Activated CD4-positive, alpha-beta T cell treated with anti-CD3 and anti-CD28 coated beads, Interleukin-2, amount 50 U/mL, for 24 hours (primary cell): ENCODE measurements at places on chromosomes 2 and 18.
A peak's percentile ranks its signal among the peaks of the same experiment; 100 is the strongest.

DNA sequence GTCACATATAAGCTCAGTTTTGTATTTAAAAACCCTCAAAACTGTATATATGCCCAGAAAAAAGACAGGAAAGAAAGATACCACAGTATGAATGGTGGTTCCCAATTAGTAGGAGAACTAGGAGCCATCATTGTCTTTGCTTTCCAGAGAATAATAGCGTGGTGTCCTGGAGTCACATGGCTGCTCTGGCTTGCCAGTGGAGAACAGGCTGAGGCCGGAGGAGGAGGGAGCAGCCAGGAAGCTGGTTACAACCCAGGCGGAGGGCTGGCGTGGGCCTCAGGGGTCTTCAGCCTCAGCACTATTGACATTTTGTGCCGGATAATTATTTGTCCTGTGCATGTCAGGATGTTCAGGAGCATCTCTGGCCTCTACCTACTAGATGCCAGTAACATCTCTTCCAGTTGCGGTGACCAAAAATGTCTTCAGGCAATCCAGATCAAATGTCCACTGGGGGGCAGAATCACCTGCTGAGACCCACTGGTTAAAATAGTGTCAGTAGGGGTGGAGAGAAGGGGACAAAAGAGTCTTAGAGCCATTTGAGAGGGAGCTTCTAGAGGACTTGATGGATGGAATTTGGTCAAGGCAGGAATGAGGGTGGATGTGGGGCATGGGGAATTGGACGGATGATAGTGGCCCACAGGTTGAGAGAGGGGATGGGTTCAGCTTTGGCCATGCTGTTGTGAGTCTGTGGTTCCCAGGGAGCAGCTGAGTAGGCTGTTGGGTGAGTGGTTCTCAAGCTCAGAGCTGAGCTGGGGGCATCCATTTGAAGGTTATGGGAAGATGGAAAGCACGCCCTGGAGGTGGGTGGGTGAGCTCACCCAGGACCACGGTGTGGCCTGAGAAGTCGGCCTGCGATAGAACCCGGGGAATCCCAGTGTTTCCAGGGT lies 144.9 kb downstream of the AGAP1 start:
- DNase-seq, result no peak

- DNase-seq, result no peak
Observed at GRCh38 chr18:33923980-33924379, 300.7 kb downstream of the NOL4 start.

DNA sequence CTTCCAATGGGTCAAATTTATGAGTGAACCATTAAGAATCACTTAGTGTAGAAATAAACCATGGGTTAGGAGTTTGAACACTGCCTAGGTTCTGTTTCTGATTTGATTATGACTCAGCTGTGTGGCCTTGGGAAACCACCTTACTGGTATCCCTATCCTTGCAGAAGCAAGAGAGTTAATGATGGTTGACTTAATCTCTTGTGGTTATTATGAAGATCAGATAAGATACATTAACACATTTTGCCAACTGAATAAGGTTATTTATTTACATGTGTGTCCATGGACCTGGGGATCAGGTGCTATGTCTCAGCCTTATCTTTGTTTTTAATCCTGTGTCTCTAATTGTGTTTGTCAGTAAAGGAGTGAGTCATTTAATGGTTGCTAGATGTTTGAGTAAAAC lies 5.4 kb upstream of the KCNJ13 start:
- peak; percentile 47 for DNase-seq

DNA sequence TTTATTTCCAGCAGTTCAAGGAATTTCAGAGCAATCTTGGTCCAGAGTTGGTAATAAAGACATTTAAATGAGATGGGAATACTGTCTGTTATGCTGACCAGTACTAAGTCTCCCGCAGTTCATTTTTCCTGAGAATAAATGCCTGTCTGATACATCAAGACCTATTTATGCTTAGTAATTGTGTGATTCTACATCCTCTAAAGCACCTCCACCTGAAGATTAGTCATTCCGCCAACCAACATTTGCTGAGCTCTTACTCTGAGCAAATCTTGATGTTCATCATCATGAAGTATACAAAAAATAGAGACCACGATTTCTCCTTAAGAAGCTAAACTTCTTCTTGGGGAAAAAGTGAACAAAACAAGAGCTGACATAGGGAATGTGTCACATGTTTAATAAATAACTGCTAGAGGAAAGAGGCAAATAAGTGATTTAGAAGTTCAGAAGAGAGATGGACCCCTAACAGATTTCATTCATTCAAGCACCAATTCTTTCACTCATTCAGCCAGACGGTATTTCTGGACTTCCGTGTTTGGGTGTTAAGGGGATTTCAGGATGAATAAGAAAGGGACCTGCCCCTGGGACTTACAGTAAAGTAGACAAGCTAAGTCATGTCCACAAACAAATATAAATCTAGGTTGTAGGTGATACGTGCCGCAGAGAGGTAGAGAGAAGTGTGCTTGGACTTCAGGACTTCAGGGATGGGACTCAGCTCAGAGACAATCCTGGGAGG lies 34.2 kb upstream of the PPP4R1 start:
- DNase-seq, result no peak

DNA sequence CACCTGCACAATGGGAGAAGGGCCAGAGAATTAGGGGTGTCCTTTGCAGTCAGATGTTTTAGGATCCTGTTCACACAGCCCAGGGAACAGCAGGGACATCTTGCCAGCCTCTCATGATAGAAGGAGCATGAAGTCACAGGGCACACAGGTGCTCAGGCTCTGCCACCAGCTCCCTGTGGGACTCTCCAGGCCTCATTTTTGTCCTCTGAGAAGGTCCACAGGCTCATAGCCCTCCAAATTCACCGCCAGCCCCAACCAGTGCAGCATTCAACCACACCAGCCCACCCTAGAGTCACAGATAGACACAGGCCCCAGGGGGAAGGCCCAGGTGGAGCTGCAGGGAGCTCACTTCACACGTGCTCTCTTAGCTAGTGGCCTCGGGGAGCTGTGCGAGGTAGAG lies 391.7 kb downstream of the TNS1 start:
- no peak for DNase-seq

GRCh38 chr2:230908092-230908594 lies 16.9 kb downstream of the GPR55 start:
- DNase-seq, result no peak

DNA sequence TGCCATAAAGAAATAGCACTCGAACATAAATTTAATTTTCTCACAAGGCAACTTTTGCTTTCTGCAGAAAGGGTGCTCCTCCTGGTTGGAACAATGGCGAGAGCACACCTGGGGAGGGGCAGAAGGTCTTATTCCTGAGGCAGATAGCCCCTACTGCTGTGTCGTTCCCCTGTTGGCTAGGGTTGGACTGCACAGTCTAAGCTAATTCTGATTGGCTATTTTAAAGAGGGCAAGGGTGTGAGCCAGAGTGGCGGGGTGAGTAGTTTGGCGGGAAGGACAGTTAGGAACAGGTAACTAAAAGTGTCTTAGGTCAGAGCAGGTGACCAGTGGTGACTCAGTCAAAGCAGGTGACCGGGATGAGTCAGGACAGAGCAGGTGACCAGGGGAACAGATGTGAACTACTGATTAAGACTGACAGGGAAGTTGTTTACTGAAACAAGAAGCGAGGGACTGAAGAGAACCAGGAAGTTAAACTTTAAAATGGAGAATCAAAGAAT lies 49.7 kb upstream of the AGAP1 start:
- DNase-seq, result no peak

DNA sequence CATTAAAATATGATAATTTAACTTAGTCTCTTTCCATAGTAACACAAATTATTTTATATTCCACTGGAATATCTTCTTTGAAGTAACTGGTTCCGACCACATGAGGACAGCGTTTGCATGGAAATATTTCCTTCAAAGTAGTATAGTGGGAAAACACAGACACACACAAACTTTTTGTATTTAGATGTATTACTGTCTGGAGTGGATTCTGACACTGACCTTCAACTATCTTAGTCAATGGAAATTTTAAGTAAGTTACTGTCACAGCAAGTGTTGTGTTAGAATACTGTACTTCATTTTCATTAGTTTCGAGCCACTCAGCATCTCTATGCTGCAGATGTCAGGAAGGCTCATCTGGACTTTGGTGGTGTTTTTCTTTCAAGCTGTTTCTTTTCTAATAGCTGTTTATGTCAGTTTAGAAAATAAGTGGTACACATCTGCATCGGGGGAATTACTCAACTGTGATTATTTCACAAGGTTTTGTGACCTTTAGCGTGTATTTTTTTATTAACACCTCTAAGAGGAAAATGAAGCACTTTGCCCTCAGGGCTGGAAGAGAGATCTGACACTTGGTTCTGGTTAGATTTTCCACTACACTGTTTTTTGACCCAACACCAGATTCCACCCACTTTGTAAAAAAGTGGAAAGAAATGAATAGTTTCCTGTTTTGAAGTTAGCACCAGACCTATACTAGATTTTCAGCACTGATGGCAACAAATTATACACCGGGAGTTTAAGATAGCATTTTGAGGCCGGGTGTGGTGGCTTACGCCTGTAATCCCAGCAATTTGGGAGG lies 18.9 kb upstream of the THOC1 start:
- DNase-seq, result no peak

GRCh38 chr2:238942080-238942725 lies 94.3 kb downstream of the TWIST2 start:
- DNase-seq, result no peak

GRCh38 chr2:201779901-201780673 lies 646 bp downstream of the ALS2 start:
- DNase-seq, result no peak

DNA sequence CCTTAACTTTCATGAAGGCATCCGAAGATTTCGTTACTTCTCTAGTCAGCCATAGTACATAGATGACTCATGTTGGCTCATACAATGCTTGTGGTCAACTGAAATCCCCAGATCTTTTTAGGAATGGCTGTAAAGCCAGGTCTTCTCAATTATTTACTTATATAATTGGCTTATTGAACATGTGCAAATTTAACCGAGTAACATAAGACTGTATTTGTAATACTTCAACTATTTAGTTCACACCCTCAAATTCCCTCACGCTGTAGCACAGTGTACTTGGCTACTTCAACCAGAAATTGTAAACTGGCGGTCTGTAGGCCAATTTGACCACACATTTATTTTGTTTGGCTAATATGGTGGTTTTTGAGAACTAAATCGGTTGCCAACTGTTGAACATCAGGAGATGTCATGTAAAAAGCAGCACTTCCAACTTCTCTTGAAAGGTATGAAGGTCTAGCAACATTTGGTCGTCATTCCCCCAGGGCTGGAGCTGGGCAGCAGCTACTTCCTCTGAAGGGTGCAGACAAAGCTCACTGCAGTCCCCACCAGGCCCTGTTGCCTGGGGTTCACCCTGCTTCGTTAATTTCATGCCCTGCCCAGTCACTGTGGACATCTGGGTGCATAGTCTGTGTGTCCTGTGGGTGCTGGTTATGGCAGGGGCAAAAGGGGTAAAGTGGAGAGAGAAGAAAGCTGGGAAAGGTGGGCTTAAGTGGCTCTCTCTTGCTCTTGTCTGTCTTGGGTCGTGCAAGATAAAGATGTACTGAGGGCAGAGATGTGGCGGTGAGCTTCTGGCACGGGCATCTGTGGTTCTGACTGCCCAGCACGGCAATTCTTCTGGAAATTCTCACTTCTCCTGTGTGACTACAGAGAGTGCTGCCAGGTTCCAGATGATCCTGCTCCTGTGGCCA lies 3.2 kb upstream of the SH3RF3 start:
- DNase-seq, result no peak

DNA sequence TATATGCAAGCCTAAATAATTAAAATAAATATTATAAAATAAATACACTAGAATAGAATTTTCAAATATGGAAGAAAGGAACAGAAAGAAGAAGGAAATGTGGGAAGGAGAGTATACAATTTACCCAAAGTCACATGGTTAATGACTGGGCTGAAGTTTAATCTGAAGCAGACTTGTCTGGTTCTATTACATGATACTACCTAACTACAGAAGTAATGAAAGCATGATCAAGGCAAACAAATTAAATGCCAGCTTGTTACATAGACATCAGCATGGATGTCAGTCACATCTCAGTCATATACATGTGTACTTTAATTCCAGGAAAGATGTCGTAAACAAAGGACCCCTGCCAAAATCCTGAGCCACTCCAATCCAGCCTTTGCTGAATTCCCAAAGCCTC lies 1060.8 kb downstream of the CNTNAP5 start:
- no peak for DNase-seq

DNA sequence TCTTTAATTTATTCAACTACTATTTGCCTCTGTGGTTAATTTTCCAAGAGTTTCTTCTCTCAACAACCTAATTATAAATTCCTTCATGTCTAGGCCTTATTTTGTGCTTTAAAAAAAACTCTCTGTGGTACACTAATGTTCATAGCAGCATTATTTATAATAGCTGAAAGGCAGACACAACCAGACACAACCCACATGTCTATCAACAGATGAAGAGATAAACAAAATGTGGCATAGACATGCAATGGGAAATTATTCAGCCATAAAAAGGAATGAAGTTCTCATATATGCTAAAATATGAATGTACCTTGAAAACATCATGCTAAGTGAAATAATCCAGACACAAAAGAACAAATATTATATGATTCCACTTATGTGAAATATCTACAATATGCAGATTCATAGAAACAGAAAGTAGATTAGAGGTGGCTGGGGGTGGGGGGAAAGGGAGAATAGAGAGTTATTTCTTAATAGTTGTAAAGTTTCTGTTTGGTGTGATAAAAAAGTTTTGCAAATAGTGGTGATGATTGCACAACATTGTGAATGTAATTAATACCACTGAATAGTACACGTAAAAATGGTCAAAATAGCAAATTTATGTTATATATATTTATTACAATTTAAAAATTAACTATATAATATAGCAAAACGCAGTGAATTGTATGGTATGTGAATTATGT lies 28.1 kb upstream of the RASGRP3 start:
- DNase-seq, result no peak

DNA sequence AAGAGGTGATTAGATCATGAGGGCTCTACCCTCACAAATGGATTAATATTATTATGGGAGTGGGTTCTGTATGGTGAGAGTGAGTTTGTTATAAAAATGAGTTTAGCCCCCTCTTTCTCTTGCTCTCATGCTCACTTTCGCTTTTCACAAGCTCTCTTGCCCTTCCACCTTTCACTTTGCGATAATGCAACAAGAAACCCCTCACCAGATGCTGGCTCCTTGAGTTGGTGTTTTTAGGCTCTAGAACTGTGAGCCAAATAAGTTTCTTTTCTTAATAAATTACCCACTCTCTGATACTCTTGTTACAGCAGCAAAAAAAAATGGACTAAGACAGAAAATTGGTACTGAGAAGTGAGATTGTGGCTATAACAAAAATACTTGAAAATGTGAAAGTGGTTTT lies 106.5 kb downstream of the EHBP1 start:
- no peak for DNase-seq
